T-helper 2 cell (primary cell): ENCODE measurements at places on chromosomes 5 and 9.

DNA sequence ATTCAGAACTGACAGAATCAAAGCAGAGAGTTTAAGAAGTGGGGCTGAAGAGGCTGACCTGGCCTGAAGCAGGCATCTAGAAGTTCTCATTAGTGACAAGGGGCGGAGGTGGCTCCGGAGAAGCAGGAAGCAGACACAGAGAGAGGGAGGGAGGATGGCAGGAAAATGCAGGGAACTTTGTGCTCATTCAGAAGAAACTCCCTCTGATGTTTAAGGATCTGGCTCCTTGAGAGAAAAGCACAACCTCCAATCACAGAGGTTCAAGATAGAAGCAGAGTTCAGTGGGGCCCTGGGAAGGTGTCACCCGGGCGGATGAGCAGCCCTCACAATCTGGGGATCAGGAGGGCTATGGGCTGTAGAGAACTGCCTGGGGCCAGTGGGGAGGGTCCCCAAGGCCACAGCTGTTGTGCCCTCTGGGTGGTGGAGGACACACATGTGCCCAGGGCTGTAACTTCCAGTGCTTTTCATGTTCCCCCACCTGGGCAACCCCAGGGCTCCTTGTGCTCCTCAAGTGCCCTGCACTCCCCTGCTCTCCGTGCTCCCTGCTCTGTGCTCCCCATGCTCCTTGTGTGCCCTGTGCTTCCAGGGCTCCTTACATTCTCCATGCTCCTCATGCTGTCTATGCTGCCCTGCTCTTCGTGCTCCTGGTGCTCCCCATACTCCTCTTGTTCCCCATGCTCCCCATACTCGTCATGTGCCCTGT is 51.4 kb downstream of the TRIP13 start:
- no peak for DNase-seq

DNA sequence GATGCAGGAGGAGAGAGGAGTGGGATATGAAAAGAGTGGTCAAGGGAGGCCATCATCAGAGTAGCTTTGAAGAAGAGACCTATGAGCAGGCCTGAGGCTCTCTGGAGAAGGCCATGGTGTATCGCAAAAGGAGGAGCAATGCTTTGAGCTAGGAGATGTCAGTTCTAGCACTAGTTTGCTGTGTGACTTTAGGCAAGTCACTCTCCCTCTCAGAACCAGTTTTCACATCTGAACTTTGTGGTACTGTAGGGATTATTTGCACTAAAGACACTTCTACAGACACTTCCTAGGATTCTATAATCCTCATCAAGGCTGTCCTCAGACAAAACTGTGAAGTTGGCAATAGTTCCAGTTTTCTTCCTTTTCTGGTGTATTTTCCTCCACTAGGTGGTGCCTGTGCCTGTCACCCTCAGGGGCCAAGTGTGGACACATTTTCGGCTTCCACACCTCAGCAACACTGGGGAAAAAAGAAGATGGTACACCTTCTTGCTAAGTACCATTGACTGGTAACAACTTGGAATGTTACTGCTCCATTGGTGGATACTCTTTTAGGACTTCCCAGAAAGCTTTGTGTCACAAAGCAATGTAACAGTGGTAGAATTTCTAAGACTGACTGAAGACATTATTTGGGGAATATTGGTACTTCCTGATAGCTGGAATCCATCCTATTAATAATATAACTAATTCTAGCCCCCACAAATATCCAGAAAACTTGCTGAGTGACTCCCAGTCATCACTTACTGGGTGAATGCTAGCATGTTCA is 9.9 kb downstream of the PAPPA start:
- no peak for DNase-seq

DNA sequence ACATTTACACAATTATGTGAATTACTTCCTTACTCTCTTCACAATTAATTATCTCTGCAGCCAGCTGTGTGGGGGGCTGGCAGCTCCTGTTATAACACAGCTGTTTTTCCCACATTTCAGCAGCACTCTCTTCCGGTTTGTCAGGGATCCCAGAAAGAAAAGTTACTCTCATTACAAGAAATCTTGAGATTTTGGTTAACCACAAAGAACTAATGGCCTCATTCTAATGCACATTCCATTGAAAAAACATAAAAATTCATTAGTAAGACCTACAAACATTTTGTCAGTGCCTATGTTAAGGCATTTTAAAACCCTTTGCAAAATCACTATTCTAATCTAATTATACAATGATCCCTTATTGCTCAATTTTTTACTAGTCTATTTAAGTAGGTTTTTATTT is 64.1 kb downstream of the PDE4D start:
- DNase-seq = no peak

- no peak for DNase-seq
Measured at GRCh38 chr9:13412331-13412730, 132.8 kb upstream of the MPDZ start.

- DNase-seq = no peak
Measured at GRCh38 chr9:131546336-131547084, 1.2 kb downstream of the PRRT1B start.

- no peak for DNase-seq
Measured at GRCh38 chr5:175878544-175879438, 7.4 kb downstream of the CPLX2 start.

GRCh38 chr5:12745537-12745936 is 841.3 kb upstream of the CTNND2 start:
- no peak for DNase-seq

- no peak for DNase-seq
Measured at GRCh38 chr5:126129431-126129830, 293.8 kb upstream of the GRAMD2B start.

GRCh38 chr5:109307456-109307855 is 102.3 kb downstream of the PJA2 start:
- no peak for DNase-seq
